ENCODE measurements at places on chromosomes 7 and 10.

DNA sequence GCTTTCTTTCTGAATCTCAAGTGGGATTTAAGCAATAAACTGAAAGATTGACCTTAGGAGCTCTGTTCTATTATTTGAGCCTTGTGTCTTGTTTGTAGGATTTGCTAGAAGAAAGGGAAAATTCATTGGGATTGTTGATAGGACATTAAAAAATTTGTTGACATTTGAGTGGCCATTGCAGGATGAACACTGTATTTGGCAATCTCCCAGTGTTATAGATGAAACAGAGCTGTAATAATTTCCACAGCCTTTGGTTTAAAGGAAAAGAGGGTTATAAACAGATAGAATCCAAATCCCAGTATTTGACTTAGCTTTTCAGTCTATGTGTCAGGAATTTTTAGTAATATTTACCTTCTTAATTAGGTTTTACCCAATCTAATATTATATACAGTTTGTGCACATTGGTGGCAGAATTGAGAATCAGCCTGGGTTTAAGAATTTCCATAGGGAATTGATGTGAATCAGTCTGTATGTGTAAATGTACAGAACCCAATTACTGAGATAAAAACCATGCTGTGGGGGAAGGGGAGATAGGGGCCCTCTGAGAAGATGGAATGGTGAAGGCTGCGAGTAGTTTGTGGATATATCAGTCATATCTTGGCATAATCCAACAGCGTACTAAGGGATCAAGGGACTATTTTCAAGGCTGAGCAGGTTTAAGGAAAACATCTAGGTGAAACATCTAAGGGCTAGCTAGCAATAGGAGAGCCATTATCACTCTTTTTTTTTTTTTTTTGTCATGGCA is 6.5 kb downstream of the SGPL1 start:
- DNase-seq, result no peak

DNA sequence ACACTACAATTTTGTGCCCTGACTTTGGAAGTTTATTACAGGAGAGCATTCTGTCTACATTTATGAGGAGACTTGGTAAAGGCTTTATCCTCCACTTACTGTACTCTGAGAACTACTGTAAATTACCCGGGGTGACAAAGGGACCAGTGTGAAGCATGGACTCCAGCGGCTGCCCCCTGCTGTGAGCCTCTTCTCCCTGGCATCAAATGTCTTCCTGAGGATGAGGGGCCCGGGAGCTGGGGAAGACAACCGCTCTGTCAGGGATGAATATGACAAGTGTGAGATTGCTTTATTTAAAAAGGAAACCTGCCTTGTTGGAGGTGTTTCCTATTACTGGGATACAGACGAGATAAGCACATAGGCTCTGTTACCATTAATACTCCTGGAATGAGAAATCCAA is 714.8 kb downstream of the CCSER2 start:
- DNase-seq, result no peak

GRCh38 chr7:107505997-107506673 is 36.3 kb downstream of the GPR22 start:
- DNase-seq, result no peak

GRCh38 chr10:34010891-34011290 is 676.4 kb upstream of the NRP1 start:
- DNase-seq, result peak; percentile 98

- no peak for DNase-seq
Measured at GRCh38 chr7:100358027-100358856, at the start of gene PILRB. Gene PILRB, plus strand, starts transcription at chr7:100358117. Its CDS starts 186 bp downstream, at chr7:100358303.

- no peak for DNase-seq
Measured at GRCh38 chr7:70436790-70437350, 695.1 kb upstream of the GALNT17 start.

DNA sequence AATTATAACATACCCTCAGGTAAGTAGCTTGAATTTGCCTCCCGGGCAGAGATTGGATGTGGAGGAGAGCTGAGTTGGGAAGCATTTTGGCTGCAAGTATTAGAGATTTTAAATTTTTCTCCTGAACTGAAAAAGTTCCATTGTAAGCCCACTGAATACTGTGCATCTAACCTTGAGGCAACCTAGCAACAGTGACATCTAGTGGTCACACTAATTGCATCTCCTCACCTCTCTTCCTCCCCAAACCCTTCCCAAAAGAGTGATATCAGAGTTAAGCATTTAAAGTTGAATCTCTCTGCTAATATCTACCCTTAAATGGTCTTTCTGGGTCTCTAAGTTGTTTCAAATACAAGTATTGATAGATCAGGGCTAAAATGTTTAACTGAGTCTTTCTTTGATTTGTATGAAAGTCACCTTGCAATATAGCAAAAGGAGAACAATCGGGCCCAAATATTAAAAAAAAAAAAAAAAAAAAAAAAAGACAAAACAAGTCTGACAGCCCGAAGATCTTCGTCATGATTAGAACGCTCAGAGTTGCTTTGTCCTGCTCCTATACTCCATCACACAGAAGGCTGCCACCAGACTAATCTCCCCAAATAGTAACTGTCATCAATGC is 40.4 kb upstream of the DLX5 start:
- peak; percentile 71 for DNase-seq

DNA sequence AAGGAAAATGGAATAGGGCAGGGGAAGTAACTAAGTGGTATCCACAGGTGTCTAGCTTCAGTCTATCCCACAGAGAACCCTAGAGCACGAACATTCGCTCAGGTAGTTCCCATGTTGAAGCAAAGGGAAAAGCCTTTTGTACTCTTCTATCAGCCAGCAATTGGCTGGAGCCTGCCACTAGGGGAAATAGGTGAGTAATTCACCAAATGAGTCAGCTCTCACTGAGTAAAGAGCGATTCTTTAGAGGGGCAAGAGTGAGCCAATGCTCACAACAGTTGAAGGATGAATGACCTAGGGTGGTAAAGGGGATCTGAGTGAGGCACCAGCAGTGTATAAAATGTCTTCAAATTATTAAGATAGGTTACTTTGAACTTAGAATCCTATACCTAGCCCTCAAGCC is 94.1 kb upstream of the ZNF800 start:
- DNase-seq, result no peak

- DNase-seq, result no peak
Measured at GRCh38 chr10:87534173-87534858, 29.6 kb downstream of the MINPP1 start.

GRCh38 chr7:107847168-107847835 is 43.7 kb upstream of the DLD start:
- DNase-seq, result no peak

- no peak for DNase-seq
Measured at GRCh38 chr10:7960108-7960507, 94.4 kb upstream of the GATA3 start.

GRCh38 chr10:9331583-9332008 is 1277.1 kb downstream of the GATA3 start:
- DNase-seq, result peak; percentile 88

DNA sequence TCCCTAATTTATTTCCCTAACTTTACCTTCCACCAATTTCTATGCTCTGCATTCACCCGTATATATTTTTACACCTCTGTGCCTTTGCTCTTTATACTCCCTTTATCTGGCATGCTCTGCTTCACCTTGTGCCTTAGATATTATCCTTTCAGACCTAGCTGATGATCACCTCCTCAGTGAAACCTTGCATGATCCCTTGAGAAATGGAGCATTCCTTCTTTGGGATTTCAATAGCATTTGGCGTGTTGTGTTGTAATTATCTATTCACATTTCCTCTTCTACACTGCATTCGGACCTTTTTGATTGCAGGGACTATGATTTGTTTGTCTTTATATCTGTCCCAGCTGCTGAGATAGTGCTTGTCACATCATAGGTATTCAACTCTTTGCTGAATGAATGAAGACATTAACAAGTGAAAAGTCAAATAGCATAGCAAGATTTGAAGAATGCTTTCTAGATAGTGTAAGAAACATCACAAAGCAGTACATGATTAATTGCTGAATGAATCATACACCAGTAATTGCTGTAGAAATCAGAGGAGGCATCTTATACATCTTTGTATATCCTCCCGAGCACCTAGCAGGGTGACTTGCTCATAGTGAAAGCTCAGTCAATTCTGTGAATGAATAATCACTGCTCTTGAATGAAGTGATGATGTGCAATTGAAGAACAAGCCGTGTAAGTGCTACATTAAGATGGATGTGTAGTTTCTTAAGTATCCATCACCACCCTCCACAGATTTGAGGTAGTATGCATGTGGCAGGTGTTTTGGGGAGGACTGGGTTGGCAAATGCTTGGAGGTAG is 2.0 kb upstream of the TM9SF3 start:
- DNase-seq, result no peak

- DNase-seq, result no peak
Measured at GRCh38 chr7:7876419-7876818, 92.2 kb upstream of the GLCCI1 start.

DNA sequence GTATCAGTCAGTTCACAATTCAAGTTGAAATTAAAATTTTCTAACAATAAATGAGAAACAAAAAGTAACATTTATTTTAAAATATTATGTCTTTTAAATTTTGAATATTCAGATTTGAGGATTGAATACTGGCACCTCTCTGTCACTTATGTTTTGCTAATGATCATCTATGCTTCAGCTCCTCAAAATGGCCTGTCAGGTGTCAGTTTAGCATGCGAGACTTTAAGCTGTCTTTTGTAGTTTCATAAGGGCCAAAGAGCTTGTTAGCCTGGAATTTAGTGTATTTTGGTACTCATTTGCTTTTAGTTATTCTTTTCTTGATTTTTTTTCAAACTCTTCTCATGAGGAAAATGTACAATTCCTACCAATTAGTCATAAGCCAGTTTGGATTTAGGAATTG is 102.0 kb upstream of the RPA3 start:
- DNase-seq, result no peak
